ENCODE measurements at places on chromosomes 6 and 20.

DNA sequence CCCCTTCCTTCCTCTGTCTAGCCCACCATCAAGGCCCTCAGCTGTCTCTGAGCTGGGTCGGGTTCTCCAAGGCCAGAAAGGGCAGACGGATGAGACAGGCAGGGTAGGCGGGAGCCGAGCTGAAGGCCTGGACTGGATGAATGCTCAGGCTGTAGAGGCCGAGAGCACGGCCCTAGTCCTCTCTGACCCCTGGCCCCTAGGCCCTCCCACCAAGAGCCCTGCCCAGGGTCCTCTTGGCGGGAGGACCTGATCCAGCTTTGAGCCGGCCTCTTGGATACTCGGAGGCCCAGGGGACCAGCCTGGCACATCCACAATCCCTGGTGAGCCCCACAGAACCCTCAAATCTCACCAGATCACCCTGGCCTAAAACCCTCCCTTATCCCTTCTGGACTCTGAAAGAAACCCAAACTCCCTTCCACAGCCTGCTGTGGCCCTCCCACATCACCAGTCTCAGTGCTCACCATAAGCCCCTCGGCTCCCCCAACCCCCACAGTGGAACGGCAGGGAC is 8.2 kb downstream of the ADISSP start:
- no peak for DNase-seq

DNA sequence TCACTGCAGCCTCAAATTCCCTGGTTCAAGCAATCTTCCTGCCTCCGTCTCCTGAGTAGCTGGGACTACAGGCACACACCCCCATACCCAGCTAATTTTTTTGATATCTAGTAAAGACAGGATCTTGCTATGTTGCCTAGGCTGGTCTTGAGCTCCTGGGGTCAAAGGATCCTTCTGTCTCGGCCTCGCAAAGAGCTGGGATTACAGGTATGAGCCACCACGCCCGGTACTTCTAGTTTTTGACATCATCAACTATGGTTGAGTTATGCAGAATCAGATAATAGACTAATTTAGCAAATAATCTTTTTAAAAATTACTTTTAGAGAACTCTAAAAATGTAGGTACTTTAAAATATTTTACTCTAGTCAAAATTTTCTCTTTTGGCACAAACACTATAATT is 166.2 kb downstream of the SOX4 start:
- no peak for DNase-seq

- DNase-seq, result no peak
Observed at GRCh38 chr6:110358553-110359160, 508 bp upstream of the METTL24 start.

GRCh38 chr20:13412806-13413445 is 191.9 kb downstream of the ISM1 start:
- DNase-seq, result no peak

GRCh38 chr6:1963596-1963995 is 281.8 kb downstream of the GMDS start:
- DNase-seq, result no peak

DNA sequence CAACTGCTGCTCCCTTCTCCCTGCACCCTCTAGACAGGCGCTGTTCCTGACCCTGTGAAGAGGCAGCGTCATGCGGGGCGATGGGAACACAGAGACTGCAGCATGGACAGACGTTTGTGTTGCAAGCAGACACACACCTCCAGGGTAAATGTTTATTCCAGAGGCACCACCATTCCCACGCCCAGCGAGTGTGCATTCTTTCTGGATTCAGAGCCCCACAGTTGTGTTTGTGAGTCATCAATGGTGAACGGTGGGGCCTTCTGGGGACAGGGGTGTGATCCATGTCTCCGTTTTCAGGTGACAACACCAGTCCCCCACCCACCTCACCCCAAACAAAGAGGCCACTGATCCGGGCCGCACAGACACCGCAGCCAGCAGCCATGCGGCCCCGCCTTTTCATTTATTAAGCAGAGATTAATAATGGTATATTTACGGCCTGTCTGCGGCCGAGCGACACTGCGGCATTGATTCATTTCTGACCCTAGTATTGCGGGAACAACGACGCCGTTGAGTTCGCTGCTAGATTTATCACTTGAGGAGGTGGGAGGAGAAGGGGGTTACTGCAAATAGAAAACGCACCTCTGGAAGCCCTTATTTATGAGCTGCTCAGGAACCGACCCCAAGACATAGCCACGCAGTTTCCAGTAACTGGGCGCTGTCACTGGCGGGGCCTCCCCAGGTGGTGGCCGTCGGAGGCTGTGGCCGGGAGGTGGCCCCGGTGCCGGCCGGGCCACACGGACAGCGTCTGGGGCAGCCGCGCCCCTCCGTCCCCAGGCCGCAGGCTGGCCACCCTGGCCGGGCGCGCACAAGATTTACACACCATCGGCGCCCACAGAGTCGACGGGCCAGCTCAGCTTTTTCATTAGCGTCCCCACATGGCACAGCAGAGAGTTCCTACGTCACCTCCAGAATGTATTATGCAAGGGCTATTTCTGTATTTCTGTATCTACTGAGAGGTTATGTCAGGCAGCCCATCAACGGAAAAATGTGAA is 367.6 kb downstream of the THBS2 start:
- DNase-seq, result no peak

DNA sequence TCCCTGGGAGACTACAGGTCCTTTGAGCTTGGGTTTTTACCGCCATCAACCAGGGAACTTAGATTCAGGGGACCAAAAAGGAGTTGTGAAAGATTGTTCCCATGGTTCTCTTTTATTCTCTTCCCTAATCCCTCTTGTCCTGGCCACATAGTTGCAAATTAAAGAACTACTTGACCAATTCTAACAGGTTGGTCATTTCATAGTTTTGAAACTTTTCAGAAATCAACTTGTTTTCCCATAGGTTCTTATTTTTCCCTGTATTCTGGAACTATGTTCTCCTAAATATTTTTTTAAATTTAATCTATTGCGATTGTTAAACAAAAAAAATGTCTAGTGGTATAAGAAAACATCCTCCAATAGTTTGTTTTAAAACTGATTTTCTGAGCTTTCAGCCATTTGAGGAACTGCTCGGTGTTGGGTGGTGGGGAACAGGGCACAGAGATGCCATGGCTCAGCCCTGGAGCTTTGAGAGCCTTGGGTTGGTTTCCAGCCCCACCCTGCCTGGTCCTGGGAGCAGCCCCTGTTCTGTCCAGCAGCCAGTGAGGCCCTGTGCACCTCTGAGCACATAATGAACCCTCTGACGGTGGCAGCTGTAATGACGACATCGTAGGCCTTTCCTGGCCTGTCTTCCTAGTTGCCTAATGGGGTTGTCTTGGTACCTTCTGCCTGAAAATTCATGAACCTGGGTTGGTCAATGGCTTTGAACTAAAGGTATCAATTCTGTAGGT is 53.5 kb downstream of the TBC1D7 start:
- peak; percentile 63 for DNase-seq

- no peak for DNase-seq
Observed at GRCh38 chr6:155090166-155090565, 95.1 kb downstream of the TIAM2 start.

GRCh38 chr6:122438975-122439374 is 32.6 kb downstream of the SERINC1 start:
- DNase-seq, result no peak

DNA sequence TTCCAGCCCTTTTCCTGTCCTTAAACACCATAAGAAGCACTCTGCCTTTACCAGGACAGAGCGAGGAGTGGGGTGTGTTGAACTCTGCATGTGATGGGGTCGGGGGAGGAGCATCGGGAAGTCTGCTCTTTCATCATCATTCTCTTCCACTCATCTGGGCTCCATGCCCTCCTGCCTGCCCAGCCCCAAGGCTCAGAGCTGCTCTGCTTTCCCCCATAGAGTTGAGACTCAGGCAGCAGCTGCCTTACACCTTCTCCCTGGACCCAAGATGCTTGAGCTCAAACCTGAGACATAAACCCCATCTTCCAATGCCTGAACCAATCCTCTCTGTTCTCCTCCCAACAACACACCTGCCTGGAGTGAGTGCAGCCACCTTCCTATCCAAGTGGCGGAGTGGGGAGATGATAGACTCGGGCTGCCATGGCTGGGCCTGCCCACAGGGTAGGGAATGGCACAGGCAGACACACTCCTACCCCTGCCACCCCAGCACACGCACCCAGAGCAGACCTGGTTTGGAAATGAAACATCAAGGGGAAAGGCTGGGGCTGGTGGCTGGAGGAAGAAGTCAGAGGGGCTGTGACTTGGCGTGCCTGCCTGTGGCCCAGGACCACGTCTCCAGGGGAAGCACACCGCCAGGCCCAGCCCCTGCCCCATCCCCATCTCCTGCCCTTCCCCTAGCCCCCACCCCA is 28.4 kb downstream of the TFEB start:
- DNase-seq, result peak; percentile 60

DNA sequence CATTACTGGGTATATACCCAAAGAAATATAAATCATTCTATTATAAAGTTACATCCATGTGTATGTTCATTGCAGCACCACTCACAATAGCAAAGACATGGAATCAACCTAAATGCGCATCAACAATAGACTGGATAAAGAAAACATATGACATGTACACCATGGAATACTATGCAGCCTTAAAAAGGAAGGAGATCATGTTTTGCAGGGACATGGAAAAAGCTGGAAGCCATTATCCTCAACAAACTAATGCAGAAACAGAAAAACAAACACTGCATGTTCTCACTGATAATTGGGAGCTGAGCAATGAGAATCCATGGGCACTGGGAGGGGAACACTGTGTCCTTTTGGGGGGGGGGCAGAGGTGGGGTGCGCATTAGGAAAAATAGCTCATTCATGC is 50.9 kb upstream of the HLA-G start:
- no peak for DNase-seq

DNA sequence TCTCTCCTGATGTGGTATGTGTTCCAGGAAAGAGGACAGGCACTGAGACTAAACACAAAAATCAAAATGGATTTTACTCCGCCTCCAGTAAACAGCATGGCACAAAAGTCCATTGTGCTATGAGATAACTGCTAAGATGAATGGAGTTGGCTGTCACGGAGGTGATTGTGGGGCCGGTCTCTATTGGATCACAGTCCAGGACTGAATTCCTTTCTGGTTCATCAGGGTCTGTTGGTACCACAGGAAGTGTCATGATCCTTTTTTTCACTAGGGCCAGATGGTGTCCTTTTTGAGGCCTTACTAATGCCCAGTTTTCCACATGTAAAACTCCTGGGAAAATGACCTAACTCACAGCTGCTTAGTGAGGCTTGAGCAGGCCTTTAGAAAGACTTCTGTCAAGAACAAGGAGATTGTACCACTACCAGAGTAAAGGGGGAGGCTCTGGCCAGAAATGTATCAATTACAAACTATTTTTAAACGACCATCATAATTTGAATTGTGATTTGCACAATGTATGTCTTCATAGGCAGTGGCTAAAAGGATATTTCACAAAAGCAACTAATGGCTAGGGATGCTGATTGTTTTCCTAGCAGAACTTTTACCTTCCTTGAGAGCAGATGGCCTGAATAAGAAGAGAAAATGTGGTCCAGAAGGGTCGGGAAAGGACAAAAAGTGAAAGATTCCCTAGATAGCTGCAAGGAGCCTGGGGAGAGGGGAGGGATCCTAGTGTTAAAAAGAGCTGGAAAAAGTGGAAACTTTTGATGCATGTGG is 192.2 kb upstream of the POU3F2 start:
- no peak for DNase-seq

DNA sequence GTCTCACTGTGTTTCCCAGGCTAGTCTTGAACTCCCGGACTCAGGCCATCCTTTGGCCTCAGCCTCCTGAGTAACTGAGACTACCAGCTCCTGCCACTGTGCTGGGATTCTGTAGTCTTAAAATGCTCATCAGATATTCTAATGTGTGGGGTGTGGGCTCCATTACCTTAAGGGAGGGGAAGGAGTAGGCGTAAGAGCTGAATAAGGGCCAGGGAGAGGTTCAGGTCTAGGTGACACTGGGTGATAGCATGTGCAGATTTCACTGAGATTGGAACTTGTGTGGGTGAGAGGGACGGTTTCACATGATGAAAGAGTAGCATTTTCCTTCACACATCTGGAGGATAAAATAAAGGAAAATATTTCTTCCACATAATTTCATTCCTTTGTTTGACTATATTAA is 8.5 kb downstream of the AKAP12 start:
- DNase-seq, result no peak

- DNase-seq, result no peak
Observed at GRCh38 chr6:153801917-153802316, 237.1 kb upstream of the OPRM1 start.

DNA sequence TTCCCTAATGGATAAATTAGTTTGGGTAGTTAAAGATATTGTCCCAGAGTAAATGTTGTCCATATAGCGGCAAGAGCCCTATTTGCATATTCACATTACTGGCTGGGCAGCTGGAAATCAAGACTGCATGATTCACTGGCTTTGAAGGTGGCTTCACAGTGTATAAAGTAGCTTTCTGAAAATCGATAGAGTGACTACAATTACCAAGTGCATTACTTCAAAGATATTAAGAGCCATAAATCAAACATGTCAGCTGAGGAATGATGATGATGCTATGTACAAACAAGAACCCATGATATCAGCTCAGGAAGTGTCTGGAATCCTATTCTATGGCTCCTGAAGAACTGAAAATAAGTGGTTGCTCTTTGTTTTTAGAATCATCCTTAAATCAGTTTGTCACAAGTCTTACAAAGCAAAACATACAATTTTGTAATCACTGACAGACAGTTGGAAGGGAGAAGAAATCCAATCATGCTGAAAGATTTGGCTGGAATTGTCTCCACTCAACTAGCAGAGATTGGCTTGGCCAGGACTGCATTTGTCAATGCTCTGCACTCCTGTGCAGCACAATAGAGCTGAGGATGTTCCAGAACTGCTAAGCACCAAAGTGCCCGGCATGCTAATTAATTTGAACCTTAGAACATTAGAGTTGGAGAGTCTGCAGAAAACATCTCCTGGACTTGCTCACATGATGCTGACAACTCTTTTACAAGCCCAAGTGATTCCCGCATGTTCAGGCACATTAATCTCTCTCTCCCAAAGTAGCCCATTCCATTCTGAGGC is 77.9 kb upstream of the B3GAT2 start:
- no peak for DNase-seq

DNA sequence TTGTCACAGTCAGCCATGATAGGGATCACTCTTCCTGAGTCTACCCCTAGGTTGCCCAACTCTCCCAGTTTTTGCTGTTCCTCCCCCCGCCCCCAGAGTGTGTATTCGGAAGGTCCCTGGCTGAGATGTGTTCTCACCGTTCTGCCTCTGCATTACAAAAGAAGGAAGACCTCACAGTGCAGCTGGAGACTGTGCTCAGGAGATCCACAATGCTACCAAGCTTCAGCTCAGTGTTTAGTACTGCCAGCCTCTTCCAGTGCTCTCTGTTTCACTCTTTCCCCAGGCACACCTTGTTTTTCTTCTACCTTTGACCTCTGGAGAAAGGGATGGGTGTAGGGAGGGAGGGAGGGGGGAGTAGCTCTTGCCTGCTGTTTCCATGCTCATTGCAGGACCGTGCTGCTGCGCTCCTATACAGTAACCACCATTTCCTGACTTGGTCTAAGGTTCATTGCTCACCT is 13.4 kb upstream of the MOCS1 start:
- no peak for DNase-seq

GRCh38 chr6:88780714-88781389 is 182.6 kb downstream of the RNGTT start:
- peak; percentile 41 for DNase-seq

GRCh38 chr6:121436274-121436857 is 920 bp downstream of the GJA1 start:
- no peak for DNase-seq

- no peak for DNase-seq
Observed at GRCh38 chr20:36314734-36315544, 8.8 kb downstream of the DLGAP4 start.
